ENCODE measurements at places on chromosomes 4 and X. TPM values are rescaled to one million over a fixed set of nuclear protein-coding genes. Genes with fewer than 3 reads are reported as not detected.

The ZDHHC15 gene
- total RNA-seq = not detected

The IL3RA gene
- total RNA-seq = not detected

The CLDN22 gene
- total RNA-seq = not detected

The CNKSR2 gene
- total RNA-seq = not detected

The TNIP3 gene
- not detected for total RNA-seq

The XG gene
- total RNA-seq = not detected

The COL25A1 gene
- total RNA-seq = not detected

The HSFX4 gene
- total RNA-seq = not detected

The RNF175 gene
- total RNA-seq = not detected

The DCLK2 gene
- not detected for total RNA-seq

The TRAM1L1 gene
- total RNA-seq = 0.36 TPM

The SERTM2 gene
- total RNA-seq = not detected

The PAGE2 gene
- not detected for total RNA-seq

DNA sequence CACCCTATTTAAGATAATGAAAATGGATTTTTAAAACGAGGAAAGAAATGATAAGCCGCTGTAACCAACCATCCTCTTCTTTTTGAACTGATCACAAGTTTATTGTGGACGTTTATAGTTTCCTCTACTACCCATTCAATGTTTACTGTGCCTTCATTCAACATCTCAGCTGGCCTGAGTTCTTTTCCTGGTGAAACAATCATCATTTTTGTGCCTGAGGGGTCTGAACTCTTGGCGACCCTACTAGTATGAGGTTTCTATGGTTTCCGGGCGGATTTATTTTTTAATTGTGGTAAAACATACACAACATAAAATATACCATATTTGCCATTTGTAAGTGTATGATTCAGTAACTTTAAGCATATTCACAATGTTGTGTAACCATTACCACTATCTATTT, 100.7 kb downstream of the SPRY1 start:
- DNase-seq = no peak

GRCh38 chrX:79169484-79169883, 25.0 kb downstream of the GPR174 start:
- no peak for DNase-seq

- DNase-seq = no peak
Observed at GRCh38 chrX:149284616-149285015, 220.5 kb downstream of the IDS start.

GRCh38 chr4:107862658-107863057, 37.9 kb downstream of the SGMS2 start:
- DNase-seq = peak; percentile 5

DNA sequence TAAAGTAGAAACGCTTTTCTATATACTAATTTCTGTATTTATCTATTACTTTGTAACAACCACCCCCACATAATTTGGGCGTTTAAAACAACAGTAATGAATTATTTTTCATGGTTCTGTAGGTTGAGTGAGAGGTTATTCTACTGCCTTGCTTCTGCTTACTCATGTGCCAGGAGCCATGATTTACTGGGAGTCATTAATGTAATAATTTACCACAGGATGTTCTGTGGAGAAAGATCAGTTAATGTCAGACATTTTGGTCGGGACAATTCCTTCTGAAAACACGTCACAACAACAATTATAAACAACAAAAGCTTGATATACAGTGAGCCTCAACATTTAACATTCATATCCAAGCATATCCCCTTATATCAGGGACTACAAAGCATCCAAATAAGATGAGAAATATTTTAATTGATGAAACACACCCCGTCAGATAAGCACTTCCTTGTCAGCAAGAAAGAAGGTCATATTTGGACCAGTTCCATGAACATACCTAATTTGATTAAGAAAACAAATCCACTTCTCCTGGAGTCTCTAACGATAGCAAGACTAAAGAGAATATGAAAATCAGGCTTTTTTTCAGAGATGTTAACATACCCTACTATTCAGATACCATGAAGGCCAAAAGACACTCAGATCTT, 238.5 kb downstream of the PRDM5 start:
- DNase-seq = no peak

- DNase-seq = no peak
Observed at GRCh38 chr4:37827802-37828321, 1.4 kb downstream of the PGM2 start.

DNA sequence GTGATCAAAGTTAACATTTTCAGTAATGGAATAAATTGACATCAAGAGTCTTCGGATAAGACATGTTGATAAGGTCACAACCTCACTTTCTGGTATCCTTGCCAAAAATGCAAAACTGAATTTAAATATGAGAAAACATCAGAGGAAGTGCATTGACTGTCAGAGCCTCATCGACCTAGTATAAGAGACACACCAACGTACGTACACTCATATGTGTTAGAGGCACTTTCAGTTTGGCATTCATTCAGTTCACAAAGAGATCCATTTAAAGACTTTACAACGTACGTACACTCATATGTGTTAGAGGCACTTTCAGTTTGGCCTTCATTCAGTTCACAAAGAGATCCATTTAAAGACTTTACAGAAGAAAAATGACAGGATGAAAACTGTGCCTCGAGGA, 280.3 kb downstream of the INPP4B start:
- DNase-seq = no peak

DNA sequence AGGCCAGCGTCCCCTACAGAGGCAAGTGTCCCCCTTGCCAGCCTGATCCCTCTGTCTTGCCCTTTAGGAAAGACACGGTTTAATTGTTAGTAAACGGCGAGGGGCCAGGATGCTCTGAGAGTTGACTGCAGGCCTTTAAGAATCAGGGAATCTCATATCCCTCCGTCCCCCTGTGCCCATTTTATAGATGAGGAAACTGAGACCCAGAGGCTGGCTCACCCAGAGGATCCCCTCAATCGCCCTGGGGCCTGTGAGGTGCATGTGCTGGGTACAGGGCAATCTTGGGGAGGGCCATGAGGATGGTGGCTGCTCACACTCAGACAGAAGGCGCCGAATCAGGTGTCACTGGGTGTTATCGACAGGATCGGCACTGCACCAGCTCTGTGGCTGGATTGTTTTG, 575 bp downstream of the ZNF185 start:
- DNase-seq = no peak

- no peak for DNase-seq
Observed at GRCh38 chr4:146124023-146124680, 51.4 kb upstream of the LSM6 start.

GRCh38 chrX:45601052-45601451, 400.4 kb upstream of the DIPK2B start:
- DNase-seq = no peak

DNA sequence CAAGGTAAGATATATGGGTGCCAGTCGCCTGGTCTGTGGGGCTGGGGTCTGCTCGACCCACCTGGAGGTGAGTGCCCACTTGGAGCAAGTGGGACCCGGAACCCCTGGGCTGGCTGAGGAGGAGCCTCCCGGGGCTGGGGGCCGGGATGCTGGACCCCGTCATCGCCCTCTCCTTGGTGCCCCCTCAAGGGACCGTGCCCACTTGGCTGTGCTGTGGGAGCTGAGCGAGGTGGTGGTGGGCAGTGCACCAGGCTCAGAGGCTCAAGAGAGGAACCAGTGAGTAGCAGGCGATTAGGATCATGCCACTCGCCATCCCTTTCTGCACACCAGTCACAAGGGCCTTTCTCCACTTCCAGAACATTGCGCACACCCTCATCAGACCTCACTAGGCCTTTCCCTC, 203.8 kb upstream of the PSAPL1 start:
- no peak for DNase-seq

- DNase-seq = no peak
Observed at GRCh38 chrX:120401301-120401700, 39.4 kb downstream of the ATP1B4 start.

GRCh38 chrX:23118890-23119527, 119.2 kb downstream of the DDX53 start:
- DNase-seq = no peak

DNA sequence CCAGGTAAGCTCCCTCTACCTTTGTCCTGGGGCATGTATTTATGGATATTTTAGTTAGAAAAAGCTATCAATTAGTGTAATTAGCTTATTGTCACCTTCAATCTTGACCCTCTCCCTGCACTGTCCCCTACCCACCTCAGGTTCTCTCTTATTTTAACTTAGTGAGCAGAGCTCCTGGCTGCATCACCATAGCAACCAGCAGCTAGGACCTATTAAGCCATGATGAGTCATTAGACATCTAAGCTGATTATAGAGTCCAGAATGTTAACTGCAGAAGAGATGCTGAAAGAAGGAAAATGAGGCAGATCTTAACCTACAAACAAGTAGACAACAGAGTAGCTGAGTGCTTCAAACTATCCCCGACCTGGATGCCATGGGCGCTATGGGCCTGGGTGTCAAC, 36.6 kb downstream of the MAGEE2 start:
- DNase-seq = no peak

GRCh38 chr4:83850435-83850834, 314.5 kb downstream of the GPAT3 start:
- no peak for DNase-seq

DNA sequence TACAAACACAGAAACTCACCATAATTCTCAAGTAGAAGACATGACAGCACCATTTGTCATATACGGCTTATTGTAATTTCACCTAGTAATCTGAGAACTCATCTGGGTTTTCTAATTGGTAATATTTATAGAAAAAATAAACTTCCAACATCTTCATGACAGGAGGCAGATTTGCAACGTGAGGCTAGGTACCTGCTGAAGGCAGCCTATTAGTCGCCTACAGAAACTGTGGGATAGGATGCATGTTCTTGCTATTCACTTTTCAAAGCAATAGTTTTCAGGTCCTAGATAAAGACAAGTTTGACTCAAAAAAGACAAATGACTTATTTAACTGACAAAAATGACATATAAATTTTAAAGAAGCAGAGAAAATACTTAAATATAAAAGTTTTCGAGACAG, 2.9 kb downstream of the ZNF732 start:
- DNase-seq = no peak

DNA sequence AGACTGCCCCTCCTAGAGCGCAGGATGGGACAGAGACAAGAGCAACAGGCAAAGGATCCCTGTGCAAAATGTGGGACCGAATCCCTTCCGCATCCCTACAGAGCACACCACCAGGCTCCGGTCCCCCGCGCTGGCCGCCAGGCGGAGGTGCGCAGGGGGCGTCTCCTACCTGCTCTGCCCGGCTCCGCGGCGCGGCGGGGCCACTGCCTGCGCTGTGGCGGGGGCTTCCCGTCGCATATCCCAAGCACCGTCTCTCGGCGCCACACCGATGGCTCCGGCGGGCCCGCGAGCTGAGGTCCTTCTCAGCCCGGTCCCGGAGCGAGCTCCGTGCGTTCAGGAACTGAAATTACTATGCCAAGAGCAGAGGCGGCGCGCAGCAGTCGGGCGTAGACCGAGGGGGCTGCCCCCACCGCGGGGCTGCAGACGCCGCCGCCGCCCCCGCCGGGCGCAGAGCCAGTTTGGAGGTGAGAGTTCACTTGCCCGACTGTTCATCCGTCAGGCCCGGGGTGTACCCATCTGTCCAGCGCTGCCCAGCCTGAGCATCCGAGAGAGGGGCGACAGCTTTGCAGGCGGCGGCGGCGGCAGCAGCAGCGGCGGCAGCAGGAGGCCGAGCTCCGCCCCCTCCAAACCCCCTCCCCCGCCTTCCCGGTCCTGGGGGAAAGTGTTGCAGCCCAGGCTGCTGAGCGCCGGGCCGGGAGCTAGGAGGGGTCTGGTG, at the start of gene GPRIN3:
Gene GPRIN3, minus strand, starts transcription at position 355 of the 715 bp plus-strand sequence. CDS start 57,690 bp downstream, outside the sequence.
- no peak for DNase-seq

GRCh38 chr4:139316733-139317132, 14.5 kb upstream of the NDUFC1 start:
- DNase-seq = no peak

DNA sequence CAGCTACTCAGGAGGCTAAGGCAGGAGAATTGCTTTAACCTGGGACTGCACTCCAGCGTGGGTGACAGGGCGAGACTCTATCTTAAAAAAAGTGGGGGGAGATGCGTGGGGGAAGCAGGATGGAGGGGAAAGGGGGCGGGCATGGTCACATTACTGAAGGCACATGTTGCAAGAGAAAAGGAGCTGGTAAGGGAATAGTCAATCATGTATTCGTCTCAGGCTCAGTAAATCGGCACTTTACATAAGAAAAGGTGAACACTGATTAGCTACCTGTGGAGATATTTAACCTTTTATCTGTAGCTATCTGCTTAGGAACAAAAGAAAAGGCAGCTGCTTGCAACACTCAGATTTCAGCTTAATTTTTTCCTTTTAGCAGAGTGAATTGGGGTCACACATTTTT, 132.5 kb downstream of the PLS3 start:
- DNase-seq = no peak

DNA sequence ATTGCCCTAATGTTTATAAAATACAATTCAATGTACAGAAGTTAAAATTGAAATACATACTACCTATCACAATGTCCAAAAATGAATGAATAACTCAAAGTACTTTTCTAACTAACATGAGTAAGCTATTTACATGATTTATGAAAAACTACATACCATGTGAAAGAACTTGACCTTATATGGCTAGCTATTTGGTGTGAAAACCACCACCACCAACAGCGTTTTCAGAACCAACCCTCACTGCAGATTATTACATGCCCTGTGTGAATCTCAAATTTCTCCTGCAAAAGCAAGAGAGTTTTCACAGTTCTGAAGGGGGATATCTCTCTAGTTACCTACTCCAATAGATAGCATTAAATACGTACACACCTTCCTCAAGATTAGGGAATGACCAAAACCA, 198.5 kb downstream of the SPATA18 start:
- DNase-seq = no peak

DNA sequence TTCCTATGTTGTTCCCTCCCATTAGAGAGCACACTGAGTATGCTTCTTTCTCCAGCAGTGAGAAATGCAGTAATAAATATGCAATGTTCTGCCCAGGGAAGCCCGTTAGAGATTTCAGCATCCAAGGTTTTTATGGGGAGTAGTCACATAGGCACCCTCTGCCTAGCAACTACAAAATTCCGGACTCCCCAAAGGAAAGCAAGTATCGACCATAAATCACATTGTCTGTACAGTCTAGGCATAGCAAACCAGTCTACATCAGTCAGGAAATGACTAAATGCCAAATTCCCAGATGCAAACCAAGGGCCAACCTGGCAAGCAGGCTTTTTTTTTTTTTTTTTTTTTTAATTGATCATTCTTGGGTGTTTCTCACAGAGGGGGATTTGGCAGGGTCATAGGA, 34.8 kb downstream of the GPR101 start:
- no peak for DNase-seq

- no peak for DNase-seq
Observed at GRCh38 chrX:29940750-29941149, 274.6 kb upstream of the MAGEB2 start.

DNA sequence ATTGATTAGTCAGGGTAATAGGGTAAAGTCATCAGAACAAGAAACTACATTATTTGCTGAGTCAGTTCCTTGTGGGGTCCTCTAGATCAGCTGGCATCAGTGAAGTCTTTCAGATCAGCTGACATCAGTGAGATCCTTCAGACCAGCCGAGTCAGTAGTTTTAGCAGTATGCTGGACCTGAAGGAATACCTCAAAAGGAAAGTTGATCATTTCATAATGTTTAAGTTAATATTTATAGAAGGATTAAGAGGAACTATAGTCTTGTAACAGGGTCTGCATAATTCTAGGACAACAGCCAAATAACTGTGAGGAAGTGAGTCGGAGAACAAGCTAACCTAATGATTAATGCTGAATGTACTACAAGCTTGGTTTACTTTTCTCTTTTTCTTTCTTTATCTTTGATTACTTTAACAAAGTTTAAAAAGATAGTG, 958 bp upstream of the UGT2B7 start:
- DNase-seq = peak; percentile 89
